CD8-positive, alpha-beta memory T cell (primary cell): ENCODE measurements at places on chromosomes 12 and 14. TPM values are rescaled to one million over a fixed set of nuclear protein-coding genes. Genes with fewer than 3 reads are reported as not detected.
A peak's percentile ranks its signal among the peaks of the same experiment; 100 is the strongest.

Gene OR11H6
- total RNA-seq = not detected

Gene IGFBP6
- total RNA-seq = 1.5 TPM

Gene CMTM5
- total RNA-seq = not detected

Gene PKP2
- total RNA-seq = 0.15 TPM

Gene KRT85
- not detected for total RNA-seq

Gene SLCO1B3
- total RNA-seq = not detected

Gene LHX5
- total RNA-seq = not detected

Gene PRICKLE1
- not detected for total RNA-seq

- H3K27me3 ChIP-seq = no peaks in the 10 kb centered on the region
- H3K4me3 ChIP-seq = no peak overlapping the region
- no peak overlapping the region for H3K27ac ChIP-seq
- H3K4me1 ChIP-seq = no peaks in the 10 kb centered on the region
- no peak for DNase-seq
These were observed 957.9 kb upstream of the USP15 start for GRCh38 chr12:61302282-61302681.

DNA sequence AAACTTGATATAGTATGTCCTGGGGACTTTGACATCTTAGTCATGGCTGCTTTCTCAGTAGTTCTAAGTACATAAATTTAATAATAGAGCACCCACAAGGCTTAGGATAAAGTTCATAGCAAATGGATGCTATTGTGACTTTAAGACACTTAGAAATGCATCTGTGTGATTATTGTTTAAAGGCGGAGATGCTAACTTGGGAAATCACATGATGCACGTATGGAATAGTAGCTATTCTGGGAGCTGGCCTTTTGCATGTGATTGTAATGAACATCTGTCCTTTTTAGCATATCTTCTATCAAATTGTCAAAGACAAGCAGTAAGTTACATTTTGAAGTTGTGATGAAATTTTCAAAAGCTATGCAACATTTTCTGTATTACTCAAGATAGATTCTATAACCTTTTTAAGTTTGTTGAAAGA, 46.7 kb upstream of the ATP2A2 start:
- H3K4me3 ChIP-seq = no peak overlapping the region
- H3K36me3 ChIP-seq = no peaks in the 10 kb centered on the region
- no peak for DNase-seq

DNA sequence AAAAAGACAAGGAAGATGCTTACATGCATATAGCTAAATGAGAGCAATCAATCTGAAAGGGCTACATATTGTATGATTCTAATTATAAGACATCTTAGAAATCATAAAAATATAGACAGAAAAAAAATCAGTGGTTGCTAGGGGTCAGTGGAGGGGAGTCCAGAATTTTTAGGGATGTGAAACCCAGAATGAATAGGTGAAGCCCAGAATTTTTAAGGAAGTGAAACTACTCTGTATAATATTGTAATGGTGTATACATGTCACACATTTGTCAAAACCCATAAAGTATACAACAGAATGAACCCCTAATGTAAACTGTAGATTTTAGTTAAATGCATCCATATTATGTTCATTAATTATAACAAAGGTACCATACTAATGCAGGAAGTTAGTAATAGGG, 713.2 kb downstream of the FLRT2 start:
- no peak for DNase-seq
- H3K27ac ChIP-seq = no peak overlapping the region
- no peaks in the 10 kb centered on the region for H3K27me3 ChIP-seq
- H3K36me3 ChIP-seq = no peaks in the 10 kb centered on the region
- H3K4me1 ChIP-seq = no peaks in the 10 kb centered on the region

DNA sequence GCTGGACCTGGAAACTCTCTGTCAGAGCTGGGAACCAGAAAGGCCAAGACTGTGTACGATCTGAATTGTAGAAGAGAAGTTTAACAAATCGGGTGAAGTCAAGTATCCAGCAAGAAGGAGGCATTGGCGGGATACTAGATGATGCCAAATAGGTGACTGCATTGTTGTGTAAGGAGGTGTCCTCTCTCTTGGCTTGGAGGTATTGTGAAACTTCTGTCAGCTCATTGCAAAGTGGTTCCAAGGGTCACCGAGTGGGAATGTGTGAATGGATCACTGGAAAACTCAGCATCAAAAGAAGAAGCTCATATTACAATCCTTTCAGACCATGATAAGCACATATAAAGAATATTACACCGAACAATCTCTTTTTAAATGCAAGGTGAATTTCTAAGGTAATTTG, 11.7 kb downstream of the NAV3 start:
- no peak overlapping the region for H3K4me3 ChIP-seq
- no peak overlapping the region for H3K27ac ChIP-seq
- no peaks in the 10 kb centered on the region for H3K27me3 ChIP-seq
- no peak for DNase-seq
- H3K36me3 ChIP-seq = no peaks in the 10 kb centered on the region
- no peaks in the 10 kb centered on the region for H3K4me1 ChIP-seq

DNA sequence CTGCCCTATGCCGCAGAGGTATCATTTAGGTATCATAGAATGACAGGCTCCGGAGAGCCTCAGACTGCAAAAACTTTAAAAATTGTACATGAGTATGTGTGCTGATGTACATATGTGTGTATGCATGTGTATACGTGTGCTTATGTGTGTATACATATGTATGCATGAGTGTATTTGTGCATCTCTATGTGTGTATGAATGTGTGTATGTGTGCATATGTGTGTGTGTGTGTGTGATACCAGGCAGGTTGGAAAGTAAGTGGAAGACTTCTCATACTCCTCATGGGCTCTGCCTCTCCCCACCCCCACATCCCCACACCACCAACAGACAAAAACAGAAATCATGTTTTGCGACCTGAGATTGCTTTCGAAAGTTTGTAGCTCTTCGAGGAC, 621 bp upstream of the TMEM117 start:
- DNase-seq = no peak
- H3K4me3 ChIP-seq = peak overlapping the region; percentile 60
- peak overlapping the region; percentile 68 for H3K27ac ChIP-seq
- H3K36me3 ChIP-seq = no peaks in the 10 kb centered on the region

DNA sequence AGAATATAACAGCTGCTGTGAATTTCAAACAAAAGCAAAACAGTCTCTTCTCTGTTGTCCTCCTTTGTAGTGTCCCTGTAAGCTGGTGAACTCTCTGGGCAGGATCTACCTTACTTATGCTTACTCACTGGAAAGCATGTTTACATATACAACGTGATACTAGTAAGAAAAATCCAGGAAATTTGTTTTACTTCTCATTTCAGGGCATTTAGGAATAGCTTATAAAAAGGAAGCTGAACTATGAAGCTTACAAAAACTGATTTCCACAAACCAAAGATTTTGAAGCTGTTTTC, 311.0 kb downstream of the NOVA1 start:
- H3K27me3 ChIP-seq = no peaks in the 10 kb centered on the region
- no peaks in the 10 kb centered on the region for H3K36me3 ChIP-seq
- no peaks in the 10 kb centered on the region for H3K4me1 ChIP-seq
- no peak for DNase-seq

DNA sequence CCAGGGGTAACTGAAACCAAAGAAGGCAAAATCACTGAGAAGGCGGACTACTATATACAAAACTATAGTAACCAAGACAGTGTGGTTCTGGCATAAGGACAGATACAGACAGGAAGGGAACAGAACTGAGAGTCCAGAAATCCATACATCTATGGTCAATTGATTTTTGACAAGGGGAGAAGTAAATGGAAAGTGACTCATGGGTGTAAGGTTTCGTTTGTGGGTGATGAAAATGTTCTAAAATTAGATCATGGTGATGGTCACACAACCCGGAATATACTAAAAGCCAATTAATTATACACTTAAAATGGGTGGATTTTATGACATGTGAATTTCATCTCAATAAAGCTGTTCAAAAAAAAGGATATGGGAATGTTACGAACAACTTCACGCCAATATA, 18.7 kb downstream of the ANGEL1 start:
- H3K4me1 ChIP-seq = no peaks in the 10 kb centered on the region
- H3K27me3 ChIP-seq = no peaks in the 10 kb centered on the region
- H3K27ac ChIP-seq = no peak overlapping the region
- no peak for DNase-seq
- no peak overlapping the region for H3K4me3 ChIP-seq
- H3K36me3 ChIP-seq = peaks cover 17% of the 10 kb centered on the region

- no peak overlapping the region for H3K4me3 ChIP-seq
- no peaks in the 10 kb centered on the region for H3K36me3 ChIP-seq
- no peak for DNase-seq
- no peak overlapping the region for H3K27ac ChIP-seq
These were observed 13.9 kb upstream of the RPH3A start for GRCh38 chr12:112777387-112778310.

DNA sequence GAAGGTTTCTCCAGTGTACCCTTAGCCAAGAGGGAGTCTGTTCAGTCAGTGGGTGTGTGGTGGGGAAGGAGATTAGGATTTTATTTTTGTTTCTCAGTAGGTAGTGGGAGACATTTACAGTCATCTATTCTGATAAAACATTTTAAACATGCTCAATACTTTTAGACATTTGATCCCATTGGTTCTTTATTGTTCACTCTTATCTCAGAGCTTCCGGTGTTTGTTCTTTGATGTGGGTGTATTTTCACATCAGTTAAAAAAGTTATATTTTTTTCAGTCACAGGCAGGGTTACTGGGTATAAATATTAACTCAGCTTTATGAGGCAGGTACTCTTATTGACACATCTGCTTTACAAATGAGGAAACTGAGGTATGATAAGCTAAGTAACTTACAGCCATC, 43.3 kb upstream of the LRRK2 start:
- H3K4me3 ChIP-seq = no peak overlapping the region
- H3K36me3 ChIP-seq = no peaks in the 10 kb centered on the region
- no peak overlapping the region for H3K27ac ChIP-seq
- no peaks in the 10 kb centered on the region for H3K4me1 ChIP-seq
- no peaks in the 10 kb centered on the region for H3K27me3 ChIP-seq

GRCh38 chr12:51639361-51639760, 48.3 kb downstream of the SCN8A start:
- no peaks in the 10 kb centered on the region for H3K36me3 ChIP-seq
- no peak for DNase-seq
- no peak overlapping the region for H3K4me3 ChIP-seq
- no peaks in the 10 kb centered on the region for H3K4me1 ChIP-seq
- H3K27me3 ChIP-seq = no peaks in the 10 kb centered on the region

DNA sequence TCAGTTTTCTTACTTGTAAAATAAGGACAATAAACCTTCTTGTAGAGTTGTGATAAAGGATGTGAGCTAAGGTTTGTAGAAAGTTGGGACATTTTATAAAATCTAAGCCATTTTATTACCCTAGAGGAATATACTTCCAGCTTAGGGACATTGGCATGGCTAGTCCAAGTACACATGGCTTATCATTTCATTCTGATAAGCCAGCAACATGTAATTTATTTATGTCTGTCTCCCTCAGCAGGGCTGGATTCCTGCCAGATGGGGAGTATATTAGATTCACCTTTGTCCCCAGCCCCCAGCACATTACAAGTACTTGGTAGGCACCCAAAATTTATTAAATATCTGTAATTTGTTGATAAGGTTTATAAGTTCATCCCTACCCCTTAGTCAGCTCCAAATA, 6.3 kb upstream of the ATG14 start:
- no peak overlapping the region for H3K4me3 ChIP-seq
- H3K27me3 ChIP-seq = no peaks in the 10 kb centered on the region
- H3K4me1 ChIP-seq = no peaks in the 10 kb centered on the region
- H3K36me3 ChIP-seq = no peaks in the 10 kb centered on the region

- H3K36me3 ChIP-seq = no peaks in the 10 kb centered on the region
- H3K4me1 ChIP-seq = no peaks in the 10 kb centered on the region
- H3K27me3 ChIP-seq = no peaks in the 10 kb centered on the region
- no peak overlapping the region for H3K27ac ChIP-seq
- no peak overlapping the region for H3K4me3 ChIP-seq
These were observed 54.1 kb upstream of the GNG2 start for GRCh38 chr14:51806026-51807023.

GRCh38 chr12:14907953-14908352, 22.3 kb upstream of the MGP start:
- no peak for DNase-seq
- H3K36me3 ChIP-seq = peaks cover under 1% of the 10 kb centered on the region
- no peaks in the 10 kb centered on the region for H3K27me3 ChIP-seq
- no peak overlapping the region for H3K4me3 ChIP-seq
- no peaks in the 10 kb centered on the region for H3K4me1 ChIP-seq

- H3K36me3 ChIP-seq = no peaks in the 10 kb centered on the region
- H3K4me1 ChIP-seq = no peaks in the 10 kb centered on the region
- no peaks in the 10 kb centered on the region for H3K27me3 ChIP-seq
- H3K27ac ChIP-seq = no peak overlapping the region
- DNase-seq = no peak
- no peak overlapping the region for H3K4me3 ChIP-seq
These were observed 223.8 kb downstream of the C12orf75 start for GRCh38 chr12:105554223-105554678.

DNA sequence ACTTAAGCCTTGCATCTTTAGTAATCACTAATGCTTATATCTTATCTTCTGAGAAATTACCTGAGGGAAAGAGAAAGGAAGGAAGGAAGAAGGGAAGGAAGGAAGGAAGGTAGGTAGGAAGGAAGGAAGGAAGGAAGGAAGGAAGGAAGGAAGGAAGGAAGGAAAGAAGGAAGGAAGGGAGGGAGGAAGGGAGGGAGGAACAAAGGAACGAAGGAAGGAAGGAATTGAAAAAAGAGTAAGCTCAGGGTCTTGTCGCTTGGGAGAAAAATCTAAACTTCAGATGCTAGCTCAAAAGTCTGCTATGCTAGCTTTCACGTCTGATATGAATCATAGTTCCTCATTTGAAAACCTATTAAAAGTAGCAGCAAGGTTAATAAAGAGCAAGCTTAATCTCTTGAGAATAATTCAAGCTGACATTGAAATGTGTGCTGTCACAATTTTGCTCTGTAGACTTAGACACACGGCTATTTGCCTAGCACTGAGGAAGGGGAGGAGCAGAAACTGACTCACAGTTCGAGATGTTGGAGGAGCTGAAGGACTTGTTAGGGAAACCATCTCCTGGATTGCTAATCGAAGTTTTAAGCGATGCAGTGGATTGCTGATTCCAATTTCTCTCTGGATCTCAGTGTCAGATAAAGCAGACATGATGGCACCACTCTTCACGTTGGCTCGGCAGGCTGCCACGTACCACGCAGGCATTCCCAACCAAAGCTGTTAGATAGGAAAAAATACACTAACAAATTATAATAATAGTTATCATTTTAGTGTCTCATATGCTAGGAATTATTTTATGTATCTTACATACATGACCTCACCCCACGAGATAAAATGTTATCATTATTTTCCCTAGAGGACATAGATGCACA, 216.7 kb downstream of the ACSS3 start:
- no peaks in the 10 kb centered on the region for H3K4me1 ChIP-seq
- H3K4me3 ChIP-seq = no peak overlapping the region
- H3K27ac ChIP-seq = no peak overlapping the region
- no peak for DNase-seq
- H3K36me3 ChIP-seq = no peaks in the 10 kb centered on the region

DNA sequence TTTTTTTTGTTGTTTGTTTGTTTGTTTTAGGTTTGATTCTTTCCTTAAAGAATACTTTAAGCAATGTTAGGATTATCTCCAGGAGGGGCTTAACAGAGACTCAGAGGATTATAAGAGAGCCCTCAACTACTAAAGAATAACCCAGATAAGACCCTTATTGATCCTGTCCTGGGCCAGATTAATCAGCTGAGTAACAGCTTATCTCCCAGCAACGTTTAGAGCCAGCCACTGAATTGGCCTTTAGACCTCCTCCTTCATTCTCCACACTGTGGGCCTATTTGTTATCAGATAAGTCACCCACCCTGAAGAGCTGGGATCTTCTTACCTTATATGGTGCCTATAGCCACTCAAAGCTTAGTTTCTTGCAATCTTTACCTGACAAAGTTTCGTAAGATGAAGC, 71.1 kb downstream of the FIGNL2 start:
- no peaks in the 10 kb centered on the region for H3K4me1 ChIP-seq
- DNase-seq = no peak
- no peak overlapping the region for H3K4me3 ChIP-seq
